NCI-H2081 treated with DMSO at 0.1 percent for 48 hours (cell line): ENCODE measurements at places on chromosomes 5 and 9.

- no peak for DNase-seq
Observed at GRCh38 chr9:77980622-77981021, 51.0 kb downstream of the GNAQ start.

GRCh38 chr5:159510282-159510681, 180.0 kb upstream of the IL12B start:
- no peak for DNase-seq

DNA sequence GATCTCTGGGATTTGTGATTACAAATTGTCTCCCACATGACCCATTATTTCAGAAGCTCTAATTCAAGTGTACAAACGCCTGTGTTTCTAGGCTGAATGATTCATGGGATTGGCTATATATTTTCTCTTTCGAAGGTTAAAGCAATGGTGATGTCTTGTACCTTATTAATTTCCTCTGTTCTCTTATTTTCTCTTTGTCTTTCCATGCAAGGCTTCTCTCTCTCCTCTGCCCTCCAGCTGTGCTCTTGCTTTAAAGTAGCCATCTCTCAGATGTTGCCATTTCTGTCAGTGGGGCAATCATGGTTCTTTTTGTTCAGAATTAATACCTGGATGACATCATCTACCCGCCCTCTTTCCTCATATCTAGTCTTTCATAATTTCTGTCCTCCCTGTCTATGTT, 184.3 kb upstream of the ATP10B start:
- DNase-seq, result no peak

- DNase-seq, result no peak
Observed at GRCh38 chr9:6109571-6109970, 94.1 kb upstream of the RANBP6 start.

DNA sequence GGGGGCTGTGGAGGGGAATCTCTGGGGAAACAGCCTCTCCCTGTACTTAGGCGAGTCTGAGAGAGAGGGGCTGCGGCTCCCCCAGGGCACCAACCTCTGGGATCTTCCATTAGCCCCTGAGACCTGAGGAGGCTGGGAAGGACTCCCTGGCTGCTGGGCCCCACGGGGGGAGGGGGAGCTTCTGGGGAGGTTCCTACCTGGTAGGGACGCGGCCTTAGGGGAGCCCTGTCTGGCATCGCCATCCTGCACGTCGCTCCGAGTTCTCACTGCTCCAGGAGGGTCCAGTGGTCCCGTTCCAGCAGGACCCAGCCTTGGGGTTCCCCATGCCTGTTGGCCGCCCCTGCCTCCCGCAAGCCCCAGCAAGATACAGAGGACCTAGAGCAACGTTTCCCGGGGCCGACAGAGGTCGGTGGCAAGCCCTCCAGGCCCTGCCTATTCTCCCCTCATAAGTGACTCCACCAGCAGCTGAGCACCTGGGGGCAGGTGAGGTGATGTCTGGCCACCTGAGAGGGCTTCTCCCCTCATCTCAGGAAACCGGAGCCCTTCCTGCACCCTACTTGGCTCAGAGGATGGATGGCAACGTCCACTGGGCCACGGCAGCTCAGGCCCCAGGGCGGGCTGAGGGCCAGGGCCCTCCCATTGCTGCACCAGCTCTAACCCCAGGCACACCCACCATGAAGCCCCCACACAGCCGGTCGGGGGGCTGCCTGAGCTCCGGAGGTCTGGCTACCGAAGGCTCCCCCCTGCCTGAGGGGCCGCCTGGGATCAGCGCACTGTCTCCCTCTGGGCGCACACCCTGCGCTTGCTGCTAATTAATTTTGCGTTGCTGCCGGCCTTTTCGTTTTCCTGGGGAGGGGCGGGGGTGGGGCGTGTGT, 22.5 kb downstream of the TPPP start:
- no peak for DNase-seq

- no peak for DNase-seq
Observed at GRCh38 chr9:75061169-75061568, 26.8 kb downstream of the NMRK1 start.

DNA sequence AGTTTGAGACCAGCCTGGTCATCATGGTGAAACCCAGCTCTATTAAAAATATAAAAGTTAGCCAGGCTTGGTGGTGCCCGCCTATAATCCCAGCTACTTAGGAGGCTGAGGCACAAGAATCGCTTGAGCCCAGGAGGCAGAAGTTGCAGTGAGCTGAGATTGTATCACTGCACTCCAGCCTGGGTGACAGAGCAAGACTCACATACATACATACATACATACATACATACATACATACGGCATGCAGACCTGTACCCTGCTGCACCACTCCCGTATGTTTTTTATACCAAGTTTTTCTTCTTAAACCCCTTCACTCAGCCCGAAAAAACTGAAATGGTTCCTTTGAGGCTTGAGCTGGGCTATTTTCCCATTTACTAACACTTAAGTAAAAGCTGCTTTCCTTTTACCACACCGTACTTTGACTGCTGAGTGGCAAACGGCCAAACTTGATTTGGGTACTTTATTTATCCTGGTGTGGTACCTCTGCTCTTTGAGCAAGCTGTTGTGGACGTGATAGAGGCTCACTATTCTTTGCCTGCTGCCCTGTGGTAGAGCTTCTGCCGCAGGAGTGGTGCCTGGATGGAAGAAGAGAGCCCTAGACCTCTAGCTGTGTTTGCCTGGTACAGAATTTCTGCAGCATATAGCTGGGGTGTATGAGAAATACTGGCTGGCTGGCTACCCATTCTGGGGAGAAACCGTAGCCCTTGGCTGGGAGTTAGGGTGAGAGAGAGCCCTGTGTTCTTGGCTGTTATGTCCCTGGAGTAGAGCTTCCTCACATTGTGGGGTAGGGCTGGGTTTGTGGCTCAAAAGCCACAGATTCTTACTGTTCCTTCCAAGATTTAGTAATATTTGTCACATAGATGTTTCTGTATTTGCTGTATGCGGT, 19.4 kb downstream of the IPO11 start:
- DNase-seq, result no peak

DNA sequence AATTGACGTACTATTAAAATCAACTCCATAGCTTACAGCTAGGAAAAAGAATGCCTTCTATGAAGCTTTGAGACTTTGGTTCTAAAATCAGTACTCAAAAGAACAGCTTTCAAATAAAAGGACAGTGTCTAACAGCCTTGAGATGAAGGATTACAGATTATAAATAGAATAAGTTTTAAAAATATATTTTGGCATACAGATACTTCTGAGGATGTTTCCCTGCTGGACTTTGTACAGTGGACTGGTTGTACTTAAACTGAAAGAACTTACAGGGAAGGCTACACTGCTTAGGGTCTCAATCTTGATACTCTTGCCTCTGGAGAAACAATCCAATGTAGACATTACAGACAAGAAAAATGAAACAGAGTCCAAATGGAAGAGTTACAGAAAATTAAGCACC, 452.7 kb downstream of the CETN3 start:
- no peak for DNase-seq

DNA sequence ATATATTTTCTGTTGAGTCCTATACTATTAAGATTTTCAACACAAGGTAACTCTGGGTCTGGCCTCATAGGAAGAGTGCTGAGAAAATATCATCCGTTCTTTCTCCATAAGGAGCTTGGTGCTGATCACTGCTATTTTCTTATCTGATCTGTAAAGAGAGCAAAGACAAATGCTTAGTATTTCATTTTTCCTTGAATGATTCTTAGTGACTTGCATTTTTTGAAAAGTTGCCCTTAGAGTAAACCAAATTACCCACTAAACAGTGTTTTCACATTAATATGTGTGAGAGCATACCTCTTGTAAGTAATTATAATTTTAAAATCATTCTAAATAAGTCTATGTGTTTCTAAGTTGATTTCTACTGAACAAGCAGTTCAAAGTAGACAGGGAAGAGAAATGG, 121.3 kb upstream of the CTSV start:
- no peak for DNase-seq

- no peak for DNase-seq
Observed at GRCh38 chr9:136451221-136451877, 11.7 kb upstream of the INPP5E start.

DNA sequence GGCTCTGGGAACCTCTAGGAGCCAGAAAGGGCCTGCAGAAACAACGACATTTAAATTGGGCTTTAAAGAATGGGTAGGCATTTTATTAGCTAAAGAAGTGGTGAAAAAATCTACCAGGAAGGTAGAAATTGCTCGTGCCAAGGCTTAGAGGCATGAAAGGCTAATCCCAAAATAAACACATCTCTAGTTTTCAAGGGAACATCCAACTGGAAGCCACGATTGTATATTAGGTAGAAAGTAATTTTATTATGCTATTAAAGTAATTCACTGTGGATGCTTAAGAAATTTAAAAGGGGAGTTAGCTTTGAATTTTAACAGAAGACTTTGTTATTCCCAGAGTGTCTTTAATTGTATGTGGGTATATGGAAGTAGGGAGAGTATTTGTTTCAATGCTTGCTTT, 17.5 kb upstream of the CNTLN start:
- DNase-seq, result no peak

GRCh38 chr9:16921855-16922254, 51.4 kb upstream of the BNC2 start:
- no peak for DNase-seq

GRCh38 chr9:94567271-94567670, 12.4 kb downstream of the PCAT7 start:
- no peak for DNase-seq

DNA sequence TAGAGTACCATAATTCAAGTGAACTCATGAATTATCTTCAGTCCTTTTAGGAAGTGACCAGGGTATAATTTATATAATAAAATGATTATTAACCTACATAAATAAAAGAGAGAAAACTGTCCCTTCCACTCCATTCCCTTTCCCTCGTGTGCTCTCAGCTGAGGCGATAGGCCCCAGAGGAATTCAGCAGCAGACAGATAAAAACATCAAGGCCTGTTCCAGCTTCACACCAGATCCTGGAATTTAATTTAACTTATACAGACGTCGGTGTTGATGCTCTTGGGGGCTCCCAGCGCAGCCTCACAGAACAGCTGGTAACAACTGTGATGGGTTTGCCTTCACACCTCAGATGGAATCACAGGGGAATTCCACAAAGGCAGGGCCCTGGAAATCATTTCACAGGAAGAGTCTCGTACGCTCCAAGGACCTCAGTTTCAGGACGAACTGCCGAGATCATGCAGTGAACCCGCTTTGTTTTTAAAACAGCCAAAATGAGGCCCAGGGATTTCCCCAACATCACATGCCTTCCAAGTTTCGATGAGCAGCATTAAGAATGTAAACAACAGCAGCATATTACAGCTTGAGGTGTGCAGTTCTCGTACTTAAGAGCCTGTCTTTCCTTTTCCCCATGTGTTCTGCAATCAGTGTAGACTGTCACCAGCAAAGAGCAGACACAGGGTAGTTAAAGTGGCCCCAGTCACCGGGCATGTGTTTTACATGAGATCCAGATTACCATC, 73.6 kb upstream of the ALDH1B1 start:
- DNase-seq, result no peak
